ENCODE measurements at places on chromosomes 16 and 17.
A peak's percentile ranks its signal among the peaks of the same experiment; 100 is the strongest.

- no peak for DNase-seq
Measured at GRCh38 chr17:14121952-14122351, 52.6 kb downstream of the COX10 start.

- no peak for DNase-seq
Measured at GRCh38 chr17:63439687-63440086, 6.4 kb downstream of the CYB561 start.

GRCh38 chr17:21242026-21242697 lies 11.0 kb downstream of the NATD1 start:
- no peak for DNase-seq

- DNase-seq = no peak
Measured at GRCh38 chr16:63442246-63442645, 1406.0 kb upstream of the CDH8 start.

- DNase-seq = peak; percentile 59
Measured at GRCh38 chr16:20806168-20807050, at the start of the genes ERI2 and REXO5. Gene ERI2, minus strand, starts transcription at chr16:20806472. Its CDS starts 42 bp downstream, at chr16:20806430. Gene REXO5, plus strand, starts transcription at chr16:20806527. Its CDS starts 427 bp downstream, at chr16:20806954.

All from activated CD4-positive, alpha-beta T cell treated with anti-CD3 and anti-CD28 coated beads for 4 hours (primary cell).